ENCODE measurements at places on chromosomes 12 and 14.

DNA sequence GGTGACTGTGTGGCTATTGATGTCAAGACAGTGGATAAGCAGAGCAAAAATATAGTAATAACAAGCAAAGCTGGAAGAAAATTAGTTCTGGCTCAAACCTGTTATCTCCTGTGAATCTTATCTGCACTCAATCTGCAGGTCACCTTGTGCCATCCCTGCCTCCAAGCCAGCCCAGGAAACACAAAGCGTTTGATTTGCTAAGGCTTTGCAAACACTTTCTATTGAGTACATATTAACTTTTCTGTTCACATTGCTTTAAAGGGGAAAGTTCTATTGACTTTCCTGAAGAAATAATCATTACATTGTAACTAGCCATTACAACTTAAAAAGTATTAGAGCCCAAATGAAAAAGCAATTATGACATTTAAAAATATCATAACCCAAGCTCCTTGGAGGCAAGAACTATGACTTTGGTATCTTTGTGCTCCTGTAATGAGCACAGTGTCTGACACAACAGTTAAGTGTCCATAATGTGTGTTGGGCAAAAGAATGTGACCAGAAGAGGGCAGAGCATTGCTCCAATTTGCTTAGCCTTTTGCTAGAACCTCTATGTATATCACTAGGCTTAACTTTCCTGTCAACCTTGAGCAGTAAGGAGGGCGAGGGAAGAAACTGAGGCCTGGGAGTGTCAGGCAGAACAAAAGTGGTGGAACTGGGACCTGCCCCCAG lies 24.7 kb downstream of the SERPINA3 start:
- DNase-seq = no peak

DNA sequence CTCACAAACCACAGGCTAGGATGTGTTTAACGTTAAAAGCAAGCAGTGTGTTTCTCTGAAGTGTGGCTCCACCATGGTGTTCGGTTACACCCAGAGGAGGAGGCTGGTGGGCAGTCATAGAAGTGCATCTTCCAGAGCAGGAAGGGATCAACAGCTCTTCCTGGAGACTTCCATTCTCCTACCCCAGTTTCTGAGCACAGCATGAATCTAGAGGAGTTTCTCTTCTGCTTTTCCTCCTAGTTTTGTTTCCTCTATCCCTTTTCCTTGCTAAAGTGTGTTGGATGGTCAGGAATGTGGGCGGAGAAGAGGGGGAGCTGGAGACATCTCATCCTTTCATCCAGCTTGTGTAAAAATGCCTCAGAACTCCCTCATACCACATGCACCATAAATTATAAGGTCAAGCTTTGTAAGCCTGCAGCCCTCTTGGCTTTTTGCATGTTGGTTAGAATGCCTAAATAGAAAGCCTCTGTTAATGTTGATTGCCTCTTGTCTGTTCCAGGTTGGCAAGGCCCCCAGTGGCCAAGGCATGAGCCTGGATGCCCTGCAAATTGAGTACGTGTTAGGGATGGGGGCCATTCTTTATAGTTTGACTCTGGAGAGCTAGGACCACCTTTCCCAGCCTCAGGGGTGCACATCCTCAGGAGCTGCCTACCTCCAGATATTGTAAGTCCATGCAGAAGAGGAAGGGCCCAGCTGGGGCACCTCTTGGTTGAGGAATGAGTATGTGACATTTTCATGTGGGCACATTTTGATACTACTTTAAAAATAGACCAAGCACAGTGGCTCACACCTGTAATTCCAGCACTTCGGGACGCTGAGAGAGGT lies 4.0 kb upstream of the CKAP4 start:
- DNase-seq = peak; percentile 30

DNA sequence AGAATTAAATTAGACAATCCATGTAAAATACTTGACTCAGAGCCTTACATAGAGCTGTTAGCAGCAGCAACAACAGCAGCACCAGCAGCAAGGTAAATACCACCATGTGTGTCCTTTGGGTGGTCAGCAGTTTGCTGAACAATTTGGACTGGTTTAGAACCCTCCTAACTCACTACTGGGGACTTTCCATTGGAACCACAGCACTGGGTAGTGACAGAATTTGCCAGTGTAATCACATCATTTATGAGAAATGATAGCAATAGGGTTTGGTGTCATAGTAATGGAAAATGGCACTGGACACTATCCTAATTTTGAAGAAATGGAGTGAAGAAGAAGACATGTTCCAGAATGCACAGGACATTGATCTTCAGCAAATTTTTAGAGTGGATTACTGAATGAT lies 392.8 kb downstream of the RAD51B start:
- no peak for DNase-seq

DNA sequence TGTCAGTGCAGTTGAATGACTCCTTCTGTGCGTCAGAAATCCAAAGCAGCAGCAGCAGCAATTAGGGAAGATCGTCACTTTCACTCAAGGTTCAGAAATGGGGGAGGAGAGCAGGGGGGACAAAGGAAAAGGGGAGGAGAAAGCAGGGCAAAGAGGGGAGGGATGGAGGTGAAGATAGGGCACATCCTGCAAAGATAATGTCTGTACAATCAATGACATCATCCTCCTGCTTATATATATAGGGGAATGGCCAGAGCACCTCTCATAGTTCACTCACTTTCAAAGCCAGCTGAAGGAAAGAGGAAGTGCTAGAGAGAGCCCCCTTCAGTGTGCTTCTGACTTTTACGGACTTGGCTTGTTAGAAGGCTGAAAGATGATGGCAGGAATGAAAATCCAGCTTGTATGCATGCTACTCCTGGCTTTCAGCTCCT lies at the start of gene NTS:
NTS (plus strand) TSS at position 265 of the 431 bp plus-strand sequence; CDS start at position 374, 109 bp downstream.
- DNase-seq = no peak

DNA sequence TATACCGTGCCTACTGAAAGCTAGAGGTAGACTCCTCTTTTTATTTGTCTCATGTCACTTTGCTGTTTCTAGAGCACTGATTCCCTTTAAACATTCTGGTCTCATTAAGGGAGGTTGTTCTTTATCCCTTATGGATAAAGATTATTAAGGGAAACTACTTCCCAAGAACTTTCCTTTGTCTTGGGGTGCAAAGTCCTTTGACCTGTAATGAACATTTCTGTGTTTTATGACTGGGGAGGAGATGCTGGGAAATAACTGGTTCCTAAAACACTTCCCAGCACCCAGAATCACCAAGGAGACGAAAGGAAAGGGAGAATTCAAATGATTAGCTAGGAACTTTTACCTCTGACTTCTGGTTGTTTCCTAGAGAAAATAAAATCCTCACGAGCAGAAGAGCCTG lies 63.2 kb upstream of the ACTN1 start:
- no peak for DNase-seq

GRCh38 chr12:132423820-132424645 lies 65.9 kb upstream of the FBRSL1 start:
- DNase-seq = no peak

Measured in HTR-8/SVneo (cell line).